ENCODE measurements at places on chromosomes 7 and 10. TPM values are rescaled to one million over a fixed set of nuclear protein-coding genes. Genes with fewer than 3 reads are reported as not detected.

- no peak for DNase-seq
These were observed 25.1 kb upstream of the VPS41 start for GRCh38 chr7:38934051-38934450.

DNA sequence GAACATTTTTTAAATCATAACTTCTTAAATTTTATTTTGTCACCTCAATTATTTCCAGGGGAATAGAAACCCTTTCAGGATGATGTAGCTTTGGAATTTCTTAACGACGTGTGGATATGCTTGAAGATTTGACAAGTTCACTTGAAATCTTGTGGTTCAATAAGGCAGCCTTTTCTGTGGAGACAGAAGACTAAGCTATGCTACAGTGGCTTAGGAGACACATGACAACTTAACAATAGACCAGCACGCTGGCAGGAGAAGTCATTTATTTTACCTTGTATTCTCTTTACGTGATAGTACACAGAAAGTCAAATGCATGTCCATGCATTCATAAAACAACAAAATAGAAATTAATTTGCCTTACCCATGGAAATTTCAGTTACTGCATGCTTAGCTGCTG is 181.6 kb downstream of the GRM3 start:
- no peak for DNase-seq

DNA sequence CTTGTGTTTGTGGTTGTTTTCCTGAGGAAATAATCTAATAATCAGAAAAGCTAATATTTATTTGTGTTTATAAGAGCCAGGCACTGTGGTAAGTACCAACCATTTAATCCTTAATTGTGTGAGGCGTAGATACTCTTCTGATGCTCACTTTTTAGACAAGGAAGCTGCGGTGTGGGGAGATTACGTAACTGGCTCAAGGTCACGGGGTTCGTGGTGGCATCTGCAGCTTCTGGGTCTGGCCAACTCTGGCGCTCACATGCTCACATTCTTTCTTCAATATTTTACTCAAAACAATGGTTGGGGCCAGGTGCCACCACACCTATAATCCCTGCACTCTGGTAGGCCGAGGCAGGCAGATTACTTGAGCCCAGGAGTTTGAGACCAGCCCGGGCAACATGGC is 77.6 kb downstream of the RALA start:
- no peak for DNase-seq

DNA sequence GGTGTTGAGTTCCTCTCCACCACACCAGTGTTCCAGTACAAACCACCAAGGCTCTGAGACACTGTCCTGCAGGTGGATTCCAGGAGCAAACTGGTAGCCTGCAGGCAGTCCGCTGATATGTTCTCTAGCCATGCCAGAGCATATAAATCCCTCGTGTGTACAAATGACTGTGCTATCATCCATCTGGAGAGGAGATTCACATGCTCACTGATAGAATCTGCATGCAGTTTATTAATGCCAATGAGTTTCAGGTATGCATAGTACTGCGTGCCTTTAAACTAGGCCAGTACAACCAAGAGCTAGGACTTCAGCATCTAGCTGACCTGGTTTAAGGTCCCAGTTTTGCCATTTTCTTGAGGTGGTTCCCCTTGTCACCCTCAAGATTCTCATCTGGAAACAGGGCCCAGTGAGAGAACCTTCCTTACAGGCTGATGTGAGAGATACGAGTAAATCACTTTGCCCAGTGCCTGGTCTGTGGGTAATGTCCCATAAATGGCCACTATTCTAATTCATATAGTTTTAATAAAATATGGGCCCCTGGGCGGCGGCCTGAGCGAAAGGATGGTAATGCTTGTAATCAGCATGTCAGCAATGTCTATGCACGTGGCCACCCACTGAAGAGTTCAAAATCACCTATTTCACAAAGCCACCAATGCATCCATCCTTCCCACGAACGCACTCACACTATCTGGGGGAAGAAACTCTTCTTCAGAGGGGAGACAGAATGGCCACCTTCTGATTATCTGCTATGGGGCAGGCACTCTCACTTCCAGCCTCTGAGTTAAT is 268.0 kb upstream of the ZMIZ1 start:
- DNase-seq, result no peak

Gene ASNS
- total RNA-seq, result 281 TPM

Gene TRPV5
- total RNA-seq, result 0.15 TPM

Gene FAM241B
- 50.1 TPM for total RNA-seq

Gene DCLRE1C
- total RNA-seq, result 8.5 TPM
